ENCODE measurements at places on chromosomes 1 and 21. TPM values are rescaled to one million over a fixed set of nuclear protein-coding genes. Genes with fewer than 3 reads are reported as not detected.
A peak's percentile ranks its signal among the peaks of the same experiment; 100 is the strongest.

GRCh38 chr1:28882009-28882628, 32.2 kb upstream of the EPB41 start:
- peak; percentile 76 for DNase-seq

GRCh38 chr1:30700528-30701257, 22.7 kb downstream of the MATN1 start:
- peak; percentile 72 for DNase-seq

DNA sequence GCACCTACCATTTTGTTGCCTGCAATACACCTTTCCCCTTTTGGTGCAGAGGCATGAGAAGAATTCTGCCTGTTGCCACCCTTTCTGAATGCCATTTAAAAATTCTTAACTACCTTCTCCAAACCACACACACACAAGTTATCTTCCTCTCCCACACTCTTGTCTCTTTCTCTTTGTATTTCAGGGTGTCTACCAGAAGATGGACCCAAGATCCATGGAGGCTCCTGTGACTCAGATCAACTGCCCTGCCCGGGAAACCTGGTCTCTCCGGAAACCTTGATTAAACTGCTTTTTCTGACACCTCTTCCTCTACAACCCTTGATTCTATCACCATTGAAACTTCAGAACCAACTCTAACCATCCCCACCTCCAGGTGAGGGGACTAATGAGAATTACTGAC, 2.4 kb upstream of the TARS2 start:
- DNase-seq = peak; percentile 41

Gene CR2
- not detected for total RNA-seq

DNA sequence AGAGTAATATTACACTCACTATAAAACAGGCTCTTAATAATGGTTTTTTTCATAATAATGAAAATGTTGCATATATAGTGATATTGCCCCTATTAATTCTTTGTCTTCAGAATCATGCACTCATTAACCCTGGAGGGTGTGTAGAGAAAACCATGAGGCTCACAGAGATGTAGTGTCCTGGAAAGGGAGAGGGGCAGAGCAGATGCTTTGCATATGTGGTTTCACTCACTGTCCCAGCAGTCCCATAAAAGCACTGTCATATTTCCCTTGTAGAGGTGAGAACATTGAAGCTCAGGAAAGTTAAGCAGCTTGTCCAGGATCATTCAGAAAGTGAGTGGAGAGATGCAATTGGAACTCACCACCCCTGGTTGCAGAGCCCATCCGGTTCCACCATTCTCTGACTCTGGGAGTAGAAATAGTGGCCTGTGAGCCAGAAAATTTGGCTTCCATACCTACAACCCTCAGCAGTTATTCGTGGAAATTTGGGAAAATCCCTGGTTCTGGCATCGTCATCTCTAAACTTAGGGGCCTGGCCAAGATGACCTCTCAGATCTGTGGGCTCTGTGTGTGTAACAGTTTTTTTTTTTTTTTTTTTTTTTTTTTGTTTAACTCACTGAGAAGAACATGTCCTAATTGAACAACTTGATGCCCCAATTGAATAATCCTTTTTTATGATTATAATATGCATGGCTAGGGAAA, 86.4 kb downstream of the RGL1 start:
- DNase-seq = no peak

Gene IFI44
- 19.6 TPM for total RNA-seq

Gene CGN
- 13.2 TPM for total RNA-seq

GRCh38 chr1:228765168-228765946, 30.1 kb downstream of the RHOU start:
- no peak for DNase-seq

Gene TMPRSS15
- total RNA-seq = not detected

Gene LENEP
- not detected for total RNA-seq

Gene OR2T2
- total RNA-seq = not detected

GRCh38 chr1:212819726-212820125, 27.7 kb downstream of the SPATA45 start:
- no peak for DNase-seq

Gene CRP
- not detected for total RNA-seq

GRCh38 chr1:182257369-182258063, 134.1 kb downstream of the GLUL start:
- no peak for DNase-seq

Gene CA6
- not detected for total RNA-seq

- no peak for DNase-seq
Observed at GRCh38 chr1:162029157-162029556, 5.5 kb upstream of the OLFML2B start.

Gene AQP10
- total RNA-seq = not detected

- DNase-seq = no peak
Observed at GRCh38 chr1:29757866-29758780, 521.8 kb downstream of the PTPRU start.

DNA sequence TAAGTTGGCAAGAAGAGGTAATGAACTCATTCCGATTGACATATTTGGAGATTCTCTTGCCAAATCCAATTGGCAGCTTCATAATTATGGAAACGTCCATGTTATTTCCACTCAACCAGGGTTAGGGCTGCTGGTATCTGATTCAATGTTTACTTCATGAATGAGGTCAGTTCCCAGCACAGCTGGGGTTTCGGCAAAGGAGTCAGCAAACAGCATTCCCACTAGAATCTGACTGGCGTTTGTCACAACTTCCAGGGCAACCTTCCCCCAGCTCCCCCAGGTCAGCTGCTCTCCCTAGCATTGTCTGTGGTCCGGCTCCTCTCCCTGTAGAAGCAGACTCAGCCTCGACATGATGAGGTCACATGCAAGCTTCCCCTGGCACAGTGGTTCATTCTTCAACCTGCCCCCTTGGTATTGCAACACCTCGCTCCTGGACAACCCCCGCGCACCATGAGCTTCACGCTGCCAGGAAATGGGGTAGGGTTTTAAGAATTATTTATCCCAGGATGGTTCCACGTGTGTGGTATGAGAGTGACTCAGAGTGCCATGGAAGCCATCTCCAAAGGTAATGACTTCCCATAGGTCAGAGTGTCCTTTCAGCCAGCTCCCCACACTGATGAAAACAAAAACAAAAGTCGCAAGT, 100.7 kb upstream of the SLC25A33 start:
- DNase-seq = peak; percentile 99

DNA sequence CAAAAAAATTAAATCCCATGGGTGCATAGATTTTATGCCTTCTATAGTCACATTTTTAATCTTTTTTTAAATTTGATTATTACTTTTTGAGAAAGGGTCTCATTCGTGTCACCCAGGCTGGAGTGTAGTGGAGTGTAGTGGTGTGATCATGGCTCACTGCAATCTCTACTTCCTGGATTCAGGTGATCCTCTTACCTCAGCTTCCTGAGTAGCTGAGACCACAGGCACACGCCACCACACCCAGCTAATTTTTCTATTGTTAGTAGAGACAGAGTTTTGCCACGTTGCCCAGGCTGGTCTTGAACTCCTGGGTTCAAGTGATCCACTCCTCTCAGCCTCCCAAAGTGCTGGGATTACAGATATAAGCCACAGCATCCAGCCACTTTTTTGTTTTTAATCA, 10.4 kb downstream of the CBR3 start:
- no peak for DNase-seq
